ENCODE measurements at places on chromosomes 1 and 21.

DNA sequence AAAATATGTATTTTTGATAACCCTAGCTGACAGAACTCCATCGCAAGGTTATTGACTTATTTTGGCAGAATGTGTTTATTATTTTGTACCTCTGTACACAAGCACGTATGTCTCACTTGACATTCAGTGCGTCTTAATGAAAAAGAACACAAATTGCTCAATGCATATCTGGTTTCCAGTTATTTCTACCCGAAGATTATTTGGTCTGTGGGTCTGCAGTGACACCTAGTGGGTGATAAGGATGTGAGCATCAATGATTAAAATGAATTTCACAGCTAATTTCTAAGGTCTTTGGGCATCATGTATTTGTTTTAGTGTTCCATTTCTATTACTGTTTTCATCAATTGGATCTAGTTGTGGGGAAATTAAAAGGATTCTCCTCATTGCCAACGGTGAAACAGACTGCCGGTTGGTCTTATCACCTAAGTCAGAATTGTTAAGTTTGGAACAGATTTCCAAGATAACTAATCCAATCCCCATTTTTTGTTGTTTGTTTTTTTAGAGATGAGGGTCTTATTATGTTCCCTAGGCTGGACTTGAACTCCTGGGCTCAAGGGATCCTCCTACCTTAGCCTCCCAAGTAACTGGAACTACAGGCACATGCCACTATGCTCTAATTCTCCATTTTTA lies 13.9 kb downstream of the DDX20 start:
- DNase-seq = peak; percentile 25
- H3K36me3 ChIP-seq = peaks cover 27% of the 10 kb centered on the region

DNA sequence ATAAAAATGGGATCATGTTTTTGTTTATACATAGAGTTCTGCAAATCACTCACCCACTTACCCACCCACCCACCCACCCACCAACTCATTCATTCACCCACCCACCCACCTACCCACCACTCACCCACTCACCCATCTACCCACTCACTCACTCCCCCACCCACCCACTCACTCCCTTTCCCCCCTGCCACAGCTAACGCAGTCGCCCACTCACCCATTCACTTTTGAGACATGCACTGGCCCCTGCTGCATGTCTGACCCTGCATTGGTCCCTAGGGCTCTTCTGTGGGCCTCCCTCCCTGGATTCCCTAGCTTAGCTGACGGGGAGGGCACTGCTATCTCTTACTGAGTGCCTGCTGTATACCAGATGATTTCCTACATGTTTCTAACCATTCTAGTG lies 100.4 kb upstream of the CSF3R start:
- no peak for DNase-seq
- no peak overlapping the region for H3K27ac ChIP-seq
- H3K36me3 ChIP-seq = no peaks in the 10 kb centered on the region

DNA sequence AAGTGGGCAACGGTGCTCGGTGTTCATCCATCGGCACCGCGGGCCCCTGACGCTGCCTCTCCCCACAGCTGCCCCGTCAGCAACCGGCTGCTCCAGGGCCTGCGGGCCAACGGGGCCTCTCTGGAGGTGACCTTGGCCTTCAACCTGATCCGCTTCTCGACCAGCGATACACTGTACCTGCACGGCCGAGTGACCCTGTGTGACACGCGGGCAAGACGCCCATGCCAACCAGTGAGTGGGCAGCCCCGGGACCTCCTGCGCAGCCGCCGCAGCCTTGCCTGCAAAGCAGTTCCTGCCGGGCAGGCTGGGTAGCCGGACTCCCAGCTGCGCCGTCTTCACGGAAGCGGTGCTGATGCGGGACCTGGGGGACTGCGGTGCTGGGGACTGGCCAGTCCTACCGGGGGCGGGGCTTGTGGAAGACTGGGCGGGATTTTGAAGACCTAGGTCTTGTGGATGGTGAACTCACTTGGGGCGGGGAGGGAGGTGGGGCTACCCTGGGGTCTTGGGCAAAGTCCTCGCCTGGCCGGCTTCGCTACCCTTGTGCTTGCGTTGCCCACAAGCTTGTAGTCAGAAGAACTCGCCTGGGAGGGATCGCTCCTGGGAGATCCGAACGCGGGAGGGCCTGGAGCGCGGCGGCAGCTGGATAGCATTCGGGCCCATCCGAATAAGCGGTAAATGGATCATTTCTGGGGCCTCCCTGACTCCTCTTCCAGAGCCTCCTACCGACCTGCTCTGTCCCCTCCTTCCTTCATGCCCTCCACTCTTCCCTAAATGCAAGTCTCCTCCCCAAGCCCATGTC lies 8.8 kb upstream of the CEP85 start:
- peak; percentile 30 for DNase-seq
- no peaks in the 10 kb centered on the region for H3K36me3 ChIP-seq
- H3K27me3 ChIP-seq = peaks cover 49% of the 10 kb centered on the region
- peaks cover 5% of the 10 kb centered on the region for H3K4me1 ChIP-seq
- H3K4me3 ChIP-seq = peak overlapping the region; percentile 74
- no peak overlapping the region for H3K27ac ChIP-seq

DNA sequence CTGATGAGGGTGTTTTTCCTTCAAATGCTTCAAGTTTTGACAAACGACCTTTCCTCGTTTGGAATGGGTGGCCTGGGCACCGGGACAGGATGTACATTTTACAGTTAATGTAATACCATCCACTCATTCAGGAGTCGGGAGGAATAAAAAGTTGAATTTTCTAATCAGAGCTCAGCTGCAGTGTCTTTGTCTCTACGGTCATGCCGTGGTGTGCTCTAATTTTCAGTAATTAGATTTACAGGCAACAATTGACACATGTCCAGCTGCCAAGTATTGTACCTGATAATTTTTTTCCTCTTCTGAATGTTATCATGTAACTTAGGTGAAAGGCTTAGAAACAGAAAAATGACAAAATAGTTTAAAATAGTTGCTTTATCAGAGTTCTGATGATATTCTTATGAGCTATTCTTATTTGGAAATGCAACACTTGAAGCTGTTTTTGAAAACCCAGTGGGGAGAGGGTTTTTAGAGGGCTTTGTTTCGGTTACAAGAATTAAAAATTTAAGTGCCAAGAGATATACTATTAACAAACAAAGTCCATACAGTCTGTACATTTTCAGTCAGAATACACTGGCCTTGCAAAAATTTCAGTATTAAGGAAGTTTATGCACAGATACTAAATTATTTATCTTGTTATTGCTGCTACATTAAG lies 1.0 kb downstream of the CDKN2C start:
- peaks cover 20% of the 10 kb centered on the region for H3K27me3 ChIP-seq
- H3K4me3 ChIP-seq = peak overlapping the region; percentile 97
- H3K4me1 ChIP-seq = peaks cover 31% of the 10 kb centered on the region
- H3K36me3 ChIP-seq = peaks cover 43% of the 10 kb centered on the region

DNA sequence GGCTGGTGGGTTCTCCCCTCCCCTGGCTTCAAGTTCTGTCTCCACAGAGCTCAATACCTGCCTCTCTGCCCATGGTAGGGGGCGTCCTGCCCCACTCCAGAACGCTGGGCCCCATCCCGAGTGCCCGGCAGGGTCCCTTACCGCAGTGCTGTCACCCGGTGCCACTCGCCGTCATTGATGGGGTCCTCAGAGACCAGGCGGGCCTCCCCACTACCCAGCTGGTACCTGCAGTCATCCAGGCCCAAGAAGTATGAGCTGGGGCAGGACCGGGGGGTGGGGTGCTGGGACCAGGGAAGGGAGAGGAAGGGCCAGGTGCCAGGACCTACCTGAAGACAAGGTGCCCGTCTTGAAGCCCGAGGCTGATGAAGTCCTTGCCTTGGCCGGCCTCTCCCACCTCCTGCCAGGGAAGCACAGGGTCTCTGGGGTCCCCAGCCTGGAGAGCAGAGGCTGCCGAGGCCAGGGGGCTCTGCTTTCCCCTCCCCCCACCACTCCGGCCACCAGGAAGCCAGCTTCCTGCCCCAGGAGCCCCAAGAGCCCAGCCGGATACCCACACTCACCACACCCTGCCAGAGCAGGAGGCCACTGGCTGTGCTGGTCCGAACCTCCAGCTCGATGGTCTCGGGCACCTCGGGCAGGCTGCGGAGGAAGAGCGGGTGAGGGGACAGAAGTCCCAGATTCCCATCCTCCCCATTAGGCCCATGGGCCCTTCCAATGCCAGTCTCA lies 12.1 kb downstream of the LDLRAD2 start:
- no peaks in the 10 kb centered on the region for H3K4me1 ChIP-seq
- no peak for DNase-seq
- H3K4me3 ChIP-seq = no peak overlapping the region
- no peaks in the 10 kb centered on the region for H3K27me3 ChIP-seq
- no peak overlapping the region for H3K27ac ChIP-seq

DNA sequence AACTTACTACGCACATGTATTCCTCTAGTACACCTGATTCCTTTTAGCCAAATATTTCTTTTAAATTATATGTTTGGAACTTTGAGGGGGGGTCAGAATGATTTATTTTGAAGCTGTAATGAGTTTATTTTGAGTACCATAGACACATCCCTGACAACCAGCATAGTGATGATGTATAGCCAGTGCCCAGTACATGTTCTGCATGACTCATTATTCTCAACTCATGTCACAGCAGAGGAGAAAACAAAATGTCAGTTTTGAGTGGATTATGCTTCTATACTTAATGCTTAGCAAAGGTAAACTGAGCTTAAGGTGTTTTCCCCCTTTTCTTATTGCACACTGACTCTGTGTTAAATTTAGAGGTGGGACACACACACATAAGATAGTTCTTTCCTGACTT lies 22.4 kb upstream of the LEPR start:
- DNase-seq = no peak
- H3K27me3 ChIP-seq = no peaks in the 10 kb centered on the region
- H3K27ac ChIP-seq = no peak overlapping the region
- peaks cover 2% of the 10 kb centered on the region for H3K36me3 ChIP-seq
- H3K4me1 ChIP-seq = peaks cover 54% of the 10 kb centered on the region

GRCh38 chr1:198657550-198658064 lies 18.8 kb downstream of the PTPRC start:
- H3K27ac ChIP-seq = peak overlapping the region; percentile 91
- peaks cover 59% of the 10 kb centered on the region for H3K4me1 ChIP-seq
- no peaks in the 10 kb centered on the region for H3K27me3 ChIP-seq
- peak overlapping the region; percentile 84 for H3K4me3 ChIP-seq

- H3K4me1 ChIP-seq = no peaks in the 10 kb centered on the region
- H3K27ac ChIP-seq = no peak overlapping the region
- no peak overlapping the region for H3K4me3 ChIP-seq
- no peaks in the 10 kb centered on the region for H3K27me3 ChIP-seq
- H3K36me3 ChIP-seq = no peaks in the 10 kb centered on the region
Measured at GRCh38 chr1:67785847-67786753, 47.2 kb downstream of the GNG12 start.

GRCh38 chr1:115229016-115229415 lies 109.0 kb downstream of the NGF start:
- H3K27ac ChIP-seq = no peak overlapping the region
- no peaks in the 10 kb centered on the region for H3K36me3 ChIP-seq
- no peak for DNase-seq
- no peaks in the 10 kb centered on the region for H3K4me1 ChIP-seq

- H3K4me1 ChIP-seq = peaks cover 3% of the 10 kb centered on the region
- no peaks in the 10 kb centered on the region for H3K36me3 ChIP-seq
- peaks cover 10% of the 10 kb centered on the region for H3K27me3 ChIP-seq
- no peak overlapping the region for H3K4me3 ChIP-seq
- no peak overlapping the region for H3K27ac ChIP-seq
- no peak for DNase-seq
Measured at GRCh38 chr1:28790377-28791035, 21.5 kb upstream of the OPRD1 start.

GRCh38 chr1:152398812-152399698 lies 15.0 kb downstream of the CRNN start:
- no peaks in the 10 kb centered on the region for H3K4me1 ChIP-seq
- H3K36me3 ChIP-seq = no peaks in the 10 kb centered on the region
- no peak overlapping the region for H3K4me3 ChIP-seq
- no peak overlapping the region for H3K27ac ChIP-seq
- no peak for DNase-seq

GRCh38 chr1:39136638-39137037 lies 67.9 kb upstream of the MACF1 start:
- peaks cover 9% of the 10 kb centered on the region for H3K27me3 ChIP-seq
- no peak for DNase-seq
- no peak overlapping the region for H3K4me3 ChIP-seq
- H3K27ac ChIP-seq = no peak overlapping the region
- no peaks in the 10 kb centered on the region for H3K36me3 ChIP-seq

DNA sequence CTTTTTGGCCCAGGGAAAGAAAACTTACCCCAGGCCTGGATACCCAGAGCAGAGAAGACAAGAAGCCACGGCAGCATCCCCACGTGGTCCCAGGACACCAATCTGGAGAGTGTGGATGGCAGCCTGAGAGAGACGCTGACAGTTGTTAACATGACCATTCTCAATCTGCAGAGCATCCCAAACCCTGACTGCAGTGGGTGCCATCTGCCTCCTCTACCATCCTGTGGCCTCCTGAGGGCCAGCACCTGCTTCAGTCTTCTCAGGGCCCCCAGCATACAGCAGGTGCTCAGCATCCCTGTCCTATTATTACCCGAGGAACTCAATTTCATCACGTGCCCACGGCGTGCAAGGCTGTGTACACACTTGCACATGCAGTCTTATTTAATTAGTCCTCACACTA lies 785 bp downstream of the PGLYRP4 start:
- H3K36me3 ChIP-seq = no peaks in the 10 kb centered on the region
- H3K4me1 ChIP-seq = peaks cover 13% of the 10 kb centered on the region
- H3K4me3 ChIP-seq = no peak overlapping the region
- H3K27ac ChIP-seq = no peak overlapping the region
- peaks cover 10% of the 10 kb centered on the region for H3K27me3 ChIP-seq

- H3K4me1 ChIP-seq = no peaks in the 10 kb centered on the region
- no peaks in the 10 kb centered on the region for H3K27me3 ChIP-seq
- no peak overlapping the region for H3K27ac ChIP-seq
- no peak for DNase-seq
Measured at GRCh38 chr1:180815188-180815587, 97.5 kb upstream of the KIAA1614 start.

DNA sequence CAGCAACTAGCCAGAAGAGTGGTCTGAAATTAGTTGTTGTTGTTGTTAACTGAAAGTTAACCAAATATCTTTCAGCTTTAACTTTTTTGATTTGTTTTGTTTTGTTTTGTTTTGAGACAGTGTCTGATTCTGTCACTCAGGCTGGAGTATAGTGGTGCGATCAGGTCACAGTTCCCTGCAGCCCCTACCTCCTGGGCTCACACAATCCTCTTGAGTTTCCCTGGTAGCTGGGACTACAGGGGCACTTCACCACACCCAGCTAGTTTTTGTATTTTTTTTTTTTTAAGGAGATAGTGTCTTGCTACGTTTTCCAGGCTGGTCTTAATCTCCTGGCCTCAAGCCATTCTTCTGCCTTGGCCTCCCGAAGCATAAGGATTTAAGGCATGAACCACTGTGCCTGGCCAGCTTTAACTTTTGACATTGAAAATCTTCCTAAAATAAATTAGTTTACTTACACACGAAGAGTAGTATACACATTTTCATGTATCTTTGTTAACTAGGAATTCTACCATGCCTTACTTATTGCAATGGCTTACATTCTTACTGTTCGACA lies 45.0 kb downstream of the GNG12 start:
- H3K27ac ChIP-seq = no peak overlapping the region
- no peak overlapping the region for H3K4me3 ChIP-seq

- no peak for DNase-seq
- no peaks in the 10 kb centered on the region for H3K27me3 ChIP-seq
- H3K4me3 ChIP-seq = no peak overlapping the region
Measured at GRCh38 chr1:191575746-191576145, 582.5 kb upstream of the RGS18 start.

GRCh38 chr1:162191396-162192305 lies 122.2 kb downstream of the NOS1AP start:
- H3K4me1 ChIP-seq = no peaks in the 10 kb centered on the region
- no peak overlapping the region for H3K4me3 ChIP-seq
- no peak overlapping the region for H3K27ac ChIP-seq

- H3K4me3 ChIP-seq = no peak overlapping the region
- H3K27me3 ChIP-seq = no peaks in the 10 kb centered on the region
- H3K4me1 ChIP-seq = peaks cover 1% of the 10 kb centered on the region
- peaks cover 41% of the 10 kb centered on the region for H3K36me3 ChIP-seq
- DNase-seq = no peak
Measured at GRCh38 chr1:206445116-206445515, 25.2 kb upstream of the IKBKE start.
